ENCODE measurements at places on chromosomes 6 and 20.

GRCh38 chr6:111550195-111550594, 55.5 kb downstream of the TRAF3IP2 start:
- DNase-seq: no peak

GRCh38 chr20:5612581-5613301, 137.5 kb upstream of the SHLD1 start:
- DNase-seq: no peak

GRCh38 chr20:53157443-53158408, 185.6 kb downstream of the TSHZ2 start:
- DNase-seq: no peak

GRCh38 chr6:129672341-129672682, 37.7 kb downstream of the ARHGAP18 start:
- no peak for DNase-seq

DNA sequence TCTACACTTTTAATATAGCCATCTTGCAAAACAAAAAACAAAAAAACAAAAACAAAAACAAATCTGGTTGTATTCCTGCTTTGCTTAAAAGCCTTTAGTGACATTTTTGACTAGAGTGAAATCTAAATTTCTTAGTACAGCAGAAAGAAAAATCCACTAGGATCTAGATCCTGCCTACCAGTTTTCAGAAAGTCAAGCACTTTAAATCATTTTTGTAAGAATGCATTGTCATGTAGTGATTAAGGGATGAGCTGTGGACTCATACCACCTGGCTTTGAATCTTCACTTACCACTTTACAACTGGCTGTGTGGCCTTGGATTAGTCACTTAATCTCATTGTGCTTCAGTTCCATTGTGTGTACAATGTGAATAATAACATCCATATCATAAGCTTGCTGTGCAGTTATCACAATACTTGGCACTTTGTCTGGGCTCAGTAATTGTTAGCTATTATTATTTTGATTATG, 4.0 kb downstream of the MKKS start:
- no peak for DNase-seq

GRCh38 chr6:32967151-32968091, 973 bp upstream of the BRD2 start:
- peak; percentile 26 for DNase-seq

GRCh38 chr6:147384737-147385710, 123.5 kb upstream of the SAMD5 start:
- no peak for DNase-seq

GRCh38 chr6:80489911-80490635, 383.6 kb downstream of the BCKDHB start:
- no peak for DNase-seq

- DNase-seq: no peak
These were observed 20.3 kb upstream of the GTF3C6 start for GRCh38 chr6:110938171-110938570.

DNA sequence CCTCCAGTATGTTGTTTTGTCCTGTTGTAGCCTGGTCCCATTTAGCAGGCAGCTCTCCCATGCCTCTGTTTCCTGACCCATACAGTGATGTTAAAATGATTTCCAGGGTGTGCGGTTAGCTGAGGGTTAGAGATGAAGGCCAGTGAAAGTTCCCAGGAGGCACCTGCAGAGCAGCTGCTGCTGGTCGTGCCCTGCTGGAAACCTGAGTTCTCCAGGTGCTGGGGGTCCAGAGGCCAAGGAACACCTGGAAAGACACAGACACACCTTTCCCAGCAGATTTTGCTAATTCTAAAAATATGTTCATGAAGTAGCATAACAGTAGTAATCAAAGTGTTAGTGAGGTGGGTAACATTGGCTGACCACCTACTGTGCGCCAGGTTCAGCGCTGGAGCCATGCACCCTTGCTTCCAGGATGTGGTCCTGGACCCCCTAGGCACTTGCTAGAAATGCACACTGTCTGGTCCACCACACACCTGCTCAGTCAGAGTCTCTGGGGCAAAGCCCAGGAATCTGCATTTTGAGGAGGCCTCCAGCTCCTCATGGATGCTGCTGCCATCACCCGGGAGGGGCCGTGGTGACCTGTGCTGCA, 118.7 kb downstream of the SYNDIG1 start:
- no peak for DNase-seq

DNA sequence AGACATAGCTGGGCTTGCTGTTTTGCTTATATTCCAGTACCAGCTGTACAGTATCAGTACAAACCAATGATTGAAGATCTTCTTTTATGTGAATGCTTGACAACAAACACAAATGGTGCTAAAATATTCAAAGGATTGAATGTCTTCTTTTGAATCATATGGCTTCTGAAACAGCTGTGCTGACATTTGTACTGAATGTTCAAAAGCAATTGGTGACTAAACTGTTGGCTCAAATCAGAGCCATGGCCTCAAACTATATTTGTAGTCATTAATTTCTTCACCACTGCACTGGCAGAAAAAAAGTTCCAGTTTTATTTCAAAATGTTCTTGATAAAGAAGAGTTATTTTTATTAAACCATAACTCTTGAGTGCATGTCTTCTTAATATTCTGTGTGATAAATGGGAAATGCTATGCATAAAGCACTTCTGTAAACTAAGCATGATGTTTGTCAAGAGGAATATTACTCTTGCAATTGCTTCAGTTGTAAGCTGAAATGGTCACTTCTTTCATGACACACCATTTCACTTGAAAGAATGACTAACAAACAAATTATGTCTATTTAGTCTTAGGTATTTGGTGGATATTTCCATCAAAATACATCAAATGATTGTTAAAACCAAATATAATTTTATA, 45.9 kb upstream of the CENPW start:
- DNase-seq: no peak

DNA sequence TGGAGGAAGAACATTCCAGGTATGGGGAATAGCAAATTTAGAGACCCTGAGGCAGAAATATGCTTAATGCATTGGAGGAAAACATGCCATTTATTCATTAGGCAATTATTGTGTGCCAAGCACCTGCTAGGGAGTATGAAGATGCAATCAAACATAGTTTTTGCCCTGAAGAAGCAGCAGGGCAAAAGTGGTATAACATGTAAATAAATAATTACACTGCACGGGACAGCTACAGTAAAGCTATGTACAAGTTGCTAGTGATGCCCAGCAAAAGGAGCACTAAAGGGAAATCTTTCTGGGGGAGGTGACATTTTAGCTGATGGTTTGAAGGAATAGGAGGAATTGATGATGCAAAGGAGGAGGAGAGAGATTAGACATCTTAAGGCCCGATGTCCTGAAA, 624 bp upstream of the TJAP1 start:
- DNase-seq: no peak

GRCh38 chr6:93471281-93471680, 51.9 kb upstream of the EPHA7 start:
- DNase-seq: no peak

GRCh38 chr6:92174398-92175073, 1244.8 kb downstream of the EPHA7 start:
- DNase-seq: no peak

- no peak for DNase-seq
These were observed 11.5 kb downstream of the SLC2A10 start for GRCh38 chr20:46720776-46721425.

GRCh38 chr6:130115036-130115435, 96.7 kb downstream of the L3MBTL3 start:
- DNase-seq: no peak

- no peak for DNase-seq
These were observed 70.2 kb downstream of the EYA2 start for GRCh38 chr20:46964618-46965455.

GRCh38 chr6:168028181-168028580, 30.7 kb downstream of the KIF25 start:
- no peak for DNase-seq

GRCh38 chr20:24665741-24666191, 196.3 kb downstream of the SYNDIG1 start:
- no peak for DNase-seq

DNA sequence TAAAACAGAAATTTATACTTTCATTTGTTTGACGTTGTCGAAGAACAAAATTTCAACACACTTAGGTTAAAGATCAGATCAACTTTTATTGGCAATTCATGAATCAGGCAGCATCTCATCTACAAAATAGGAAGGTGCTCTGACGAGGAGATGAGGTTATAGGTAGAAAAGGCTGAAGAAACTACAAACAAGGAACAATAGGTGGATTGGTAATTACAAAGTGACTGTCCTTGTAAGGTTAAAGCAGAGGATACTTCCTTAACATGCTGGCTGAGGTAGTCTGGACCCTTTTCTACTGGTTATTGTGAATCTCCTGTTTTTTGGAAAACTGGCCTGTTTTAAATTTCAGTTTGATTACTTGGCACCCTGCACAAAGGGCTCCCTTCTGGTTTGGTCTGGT, 32.5 kb upstream of the TRIM27 start:
- no peak for DNase-seq

GRCh38 chr6:40529040-40529439, 58.1 kb downstream of the LRFN2 start:
- no peak for DNase-seq

GRCh38 chr6:16374461-16375200, 136.2 kb downstream of the GMPR start:
- no peak for DNase-seq

GRCh38 chr6:125722886-125723285, 26.5 kb upstream of the HEY2 start:
- no peak for DNase-seq

DNA sequence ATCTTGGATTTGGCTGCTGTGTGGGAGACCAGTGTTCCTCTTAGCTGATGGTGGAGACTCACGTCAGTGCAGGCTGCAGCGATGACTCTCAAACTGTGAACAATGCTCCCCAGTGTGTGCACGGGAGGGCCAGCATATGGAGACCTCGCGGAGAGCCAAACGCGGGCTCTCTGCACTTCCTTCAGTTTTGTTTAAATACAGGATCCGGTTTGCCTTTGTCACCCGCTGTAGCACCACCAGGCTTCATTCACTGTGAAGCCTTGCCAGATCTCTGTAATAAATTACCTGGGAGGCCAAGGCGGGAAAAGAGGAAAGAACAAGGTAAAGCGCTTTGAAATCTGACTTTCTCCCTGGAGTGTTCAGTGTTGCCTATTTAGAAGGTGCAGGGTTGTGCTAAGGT, 30.7 kb upstream of the TMEM14A start:
- no peak for DNase-seq

DNA sequence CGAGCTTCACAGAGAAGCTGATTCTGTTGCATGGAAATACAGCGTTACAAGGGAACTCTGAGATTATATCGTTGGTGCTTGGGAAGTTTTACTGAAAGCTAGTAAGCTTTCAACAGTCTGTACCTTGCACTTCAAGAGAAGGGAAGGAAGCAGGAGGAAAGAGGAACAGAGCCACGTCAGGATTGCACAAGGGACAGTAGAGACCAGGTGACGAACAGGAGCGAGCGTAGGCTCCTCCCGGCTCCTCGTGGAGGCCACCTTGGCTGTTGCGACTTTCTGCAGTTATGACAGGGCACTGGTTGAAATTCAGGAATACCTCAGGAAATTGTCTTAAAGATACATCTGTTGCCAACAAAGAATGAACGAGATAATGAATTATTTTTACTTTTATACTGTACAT, 18.8 kb downstream of the RTF2 start:
- no peak for DNase-seq

GRCh38 chr6:85298553-85298952, 151.3 kb upstream of the NT5E start:
- DNase-seq: no peak

- DNase-seq: no peak
These were observed 214.2 kb upstream of the QKI start for GRCh38 chr6:163200289-163200688.

- no peak for DNase-seq
These were observed 354.1 kb upstream of the MAP3K7 start for GRCh38 chr6:90940812-90941481.

DNA sequence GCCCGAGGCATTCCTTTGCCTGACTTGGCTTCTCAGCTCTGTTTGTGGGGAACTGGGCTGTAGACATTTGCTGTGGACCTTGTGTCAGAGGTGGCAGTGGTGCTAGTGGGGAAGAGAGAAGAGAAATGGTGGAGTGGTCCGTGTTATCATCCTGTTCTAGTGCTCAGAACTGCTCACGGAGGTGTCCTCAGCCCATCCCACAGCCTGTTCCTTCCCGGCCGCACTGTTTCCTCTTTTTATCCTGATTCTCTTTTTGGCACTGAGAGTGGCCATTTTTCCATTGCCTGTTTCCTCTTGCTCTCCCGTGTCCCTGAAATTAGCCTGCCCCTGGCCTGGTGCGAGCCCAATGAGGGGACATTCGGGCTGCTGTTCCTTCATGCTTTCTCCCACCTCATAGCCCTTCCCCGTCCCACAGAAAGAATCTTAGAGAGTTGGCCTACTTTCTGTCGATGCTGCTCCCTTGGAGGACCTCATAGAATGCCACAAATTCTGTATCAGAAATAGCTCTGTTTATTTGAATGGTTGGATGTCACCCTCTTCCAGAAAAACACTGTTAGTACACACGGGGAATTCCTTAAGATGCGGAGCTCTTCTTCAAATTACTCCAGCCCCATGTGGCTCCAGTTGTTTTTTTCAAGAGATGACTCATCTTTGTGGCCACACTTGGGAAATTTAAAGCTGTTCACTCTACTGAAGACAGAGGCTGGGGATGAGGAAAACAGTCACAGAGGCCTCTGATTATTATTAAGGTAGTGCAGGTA, 26.1 kb downstream of the FARS2 start:
- no peak for DNase-seq

- no peak for DNase-seq
These were observed 99.1 kb upstream of the PDE10A start for GRCh38 chr6:165762125-165762524.

GRCh38 chr6:166245148-166245547, 63.0 kb downstream of the PRR18 start:
- DNase-seq: no peak

DNA sequence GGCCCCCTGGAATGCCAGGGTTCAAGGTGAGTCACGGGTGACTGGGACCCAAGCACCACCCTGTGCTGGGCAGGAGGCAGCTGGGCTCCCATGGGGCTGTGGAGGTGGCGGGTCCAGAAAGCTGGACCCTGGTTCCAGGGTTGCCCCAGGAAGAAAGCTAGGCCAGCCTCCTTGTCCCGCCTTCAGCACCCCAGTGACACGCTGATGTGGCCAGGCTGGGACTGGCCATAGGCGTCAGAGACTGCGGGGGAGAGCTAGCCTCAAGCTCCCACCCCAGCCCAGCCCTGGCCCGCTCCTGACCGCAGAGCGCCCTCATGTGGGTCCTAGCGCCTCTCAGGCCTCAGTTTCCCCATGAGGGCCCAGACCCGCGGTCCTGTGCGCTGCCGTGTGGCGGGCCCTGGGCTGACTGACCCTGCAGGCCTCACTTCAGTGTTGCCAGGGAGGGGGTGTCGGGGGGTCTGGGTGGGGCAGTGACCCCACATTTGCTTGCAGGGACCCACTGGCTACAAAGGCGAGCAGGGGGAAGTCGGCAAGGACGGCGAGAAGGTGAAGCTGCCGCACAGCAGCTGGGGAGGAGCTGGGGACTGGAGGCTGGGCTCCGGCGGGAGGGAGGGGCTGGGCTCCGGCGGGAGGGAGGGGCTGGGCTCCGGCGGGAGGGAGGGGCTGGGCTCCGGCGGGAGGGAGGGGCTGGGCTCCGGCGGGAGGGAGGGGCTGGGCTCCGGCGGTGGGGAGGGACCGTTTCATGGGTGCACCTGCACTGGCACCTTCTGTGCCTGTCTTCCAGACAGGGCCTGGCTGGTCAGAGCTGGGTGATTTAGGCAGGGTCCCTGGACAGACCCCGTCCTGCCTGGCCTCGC, 7.9 kb downstream of the COL9A3 start:
- peak; percentile 76 for DNase-seq

GRCh38 chr6:135270676-135271536, 89.8 kb downstream of the MYB start:
- no peak for DNase-seq
